ENCODE measurements at places on chromosomes 1 and 21.

- DNase-seq = no peak
Observed at GRCh38 chr1:110348050-110348449, 8.9 kb downstream of the RBM15 start.

DNA sequence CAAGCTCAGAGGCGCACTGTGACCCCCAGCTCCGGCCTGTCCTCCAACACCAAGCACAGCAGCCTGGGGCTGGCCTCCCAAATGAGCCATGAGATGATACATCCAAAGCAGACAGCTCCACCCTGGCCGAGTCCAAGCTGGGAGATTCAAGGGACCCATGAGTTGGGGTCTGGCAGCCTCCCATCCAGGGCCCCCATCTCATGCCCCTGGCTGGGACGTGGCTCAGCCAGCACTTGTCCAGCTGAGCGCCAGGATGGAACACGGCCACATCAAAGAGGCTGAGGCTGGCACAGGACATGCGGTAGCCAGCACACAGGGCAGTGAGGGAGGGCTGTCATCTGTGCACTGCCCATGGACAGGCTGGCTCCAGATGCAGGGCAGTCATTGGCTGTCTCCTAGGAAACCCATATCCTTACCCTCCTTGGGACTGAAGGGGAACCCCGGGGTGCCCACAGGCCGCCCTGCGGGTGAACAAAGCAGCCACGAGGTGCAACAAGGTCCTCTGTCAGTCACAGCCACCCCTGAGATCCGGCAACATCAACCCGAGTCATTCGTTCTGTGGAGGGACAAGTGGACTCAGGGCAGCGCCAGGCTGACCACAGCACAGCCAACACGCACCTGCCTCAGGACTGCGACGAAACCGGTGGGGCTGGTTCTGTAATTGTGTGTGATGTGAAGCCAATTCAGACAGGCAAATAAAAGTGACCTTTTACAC, 29.1 kb downstream of the SLC19A1 start:
- no peak for DNase-seq

GRCh38 chr1:221829327-221830015, 87.6 kb upstream of the DUSP10 start:
- DNase-seq = peak; percentile 68

GRCh38 chr1:154955039-154955717, 721 bp downstream of the PBXIP1 start:
- DNase-seq = peak; percentile 98

- no peak for DNase-seq
Observed at GRCh38 chr1:215793180-215793579, 226.1 kb downstream of the KCTD3 start.

- DNase-seq = no peak
Observed at GRCh38 chr1:39270368-39270767, 65.9 kb downstream of the MACF1 start.

- DNase-seq = no peak
Observed at GRCh38 chr21:15003463-15004135, 61.2 kb downstream of the NRIP1 start.

DNA sequence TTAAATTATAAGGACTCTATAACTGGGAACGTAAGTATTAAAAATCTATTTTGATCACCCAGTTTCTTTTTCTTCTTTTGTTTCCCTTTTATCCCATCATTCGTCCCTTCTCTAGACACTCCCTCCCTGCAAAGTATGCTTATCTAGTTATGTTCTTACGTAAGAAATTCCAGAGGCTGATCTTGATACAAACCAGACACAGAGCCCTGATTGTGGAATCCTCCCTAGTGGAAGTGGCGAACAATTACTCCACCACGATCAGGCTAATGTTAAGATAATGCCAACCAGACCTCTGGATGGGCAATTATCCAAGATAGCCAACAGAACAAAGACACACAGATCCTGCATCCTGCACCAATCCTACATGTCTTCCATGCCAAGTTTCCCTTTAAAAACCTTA, 1557.4 kb downstream of the PLA2G4A start:
- DNase-seq = no peak
